ENCODE measurements at places on chromosomes 2 and 18.
A peak's percentile ranks its signal among the peaks of the same experiment; 100 is the strongest.

DNA sequence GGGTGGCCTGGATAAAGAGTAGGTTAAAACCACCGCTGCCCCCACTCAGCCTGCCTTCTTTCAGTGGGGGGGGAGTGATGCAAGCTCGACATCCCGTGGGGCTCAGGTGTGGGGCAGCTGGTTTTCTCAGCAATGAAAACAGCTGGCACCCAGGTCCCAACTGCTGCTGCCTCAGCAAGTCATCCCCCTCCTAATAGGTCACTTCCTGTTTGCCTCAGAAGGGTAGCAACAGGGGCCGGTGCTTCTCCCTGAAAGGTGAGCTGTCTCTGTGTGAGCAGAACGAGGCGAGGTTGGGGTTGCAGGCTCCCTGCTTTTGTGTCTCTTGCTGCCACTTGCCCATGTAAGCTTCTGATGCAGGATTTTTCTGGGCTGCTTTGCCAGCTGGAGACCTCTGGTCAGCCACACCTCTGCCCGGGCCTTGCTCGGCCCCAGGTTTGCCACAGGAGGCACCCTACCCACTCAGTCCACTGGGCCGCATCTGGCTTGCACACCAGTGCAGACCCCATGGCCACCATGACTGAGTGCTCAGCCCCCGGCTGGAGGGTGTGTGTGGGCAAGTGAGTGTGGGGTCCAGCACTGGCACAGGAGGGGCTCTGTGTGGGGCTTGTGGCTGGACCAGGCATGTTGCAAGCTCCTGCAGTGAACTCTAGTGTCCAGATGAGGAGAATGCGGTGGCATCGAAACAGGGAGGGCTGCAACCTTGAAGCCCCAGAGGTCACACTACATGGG lies 11.5 kb upstream of the ASB1 start:
- no peak for DNase-seq

GRCh38 chr2:199836943-199837342 lies 14.0 kb downstream of the FTCDNL1 start:
- DNase-seq: no peak

- no peak for DNase-seq
These were observed 293.2 kb upstream of the EPAS1 start for GRCh38 chr2:46003903-46004473.

- DNase-seq: no peak
These were observed 28.9 kb downstream of the KCNK3 start for GRCh38 chr2:26721115-26722032.

- DNase-seq: no peak
These were observed 721.0 kb upstream of the PKDCC start for GRCh38 chr2:41326851-41327250.

DNA sequence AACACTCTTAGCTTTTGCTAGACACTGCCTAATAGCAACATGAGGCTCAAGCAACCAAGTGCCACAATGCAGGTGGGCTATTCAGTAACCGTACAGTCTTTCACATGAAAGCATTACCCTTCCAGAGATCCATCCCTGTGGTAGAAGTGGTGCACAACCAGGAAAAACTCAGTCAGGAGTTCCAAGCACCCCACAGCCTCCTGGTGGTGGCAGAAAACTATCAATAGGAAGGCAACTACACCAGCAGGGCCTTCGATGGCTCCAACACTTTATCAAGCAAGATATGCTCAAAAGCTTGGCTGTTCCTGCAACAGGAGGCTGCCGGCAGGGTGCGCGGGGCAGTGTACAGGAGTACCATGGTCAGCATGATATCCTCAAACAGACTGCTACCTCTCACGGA lies 176.1 kb upstream of the DLGAP1 start:
- no peak for DNase-seq

DNA sequence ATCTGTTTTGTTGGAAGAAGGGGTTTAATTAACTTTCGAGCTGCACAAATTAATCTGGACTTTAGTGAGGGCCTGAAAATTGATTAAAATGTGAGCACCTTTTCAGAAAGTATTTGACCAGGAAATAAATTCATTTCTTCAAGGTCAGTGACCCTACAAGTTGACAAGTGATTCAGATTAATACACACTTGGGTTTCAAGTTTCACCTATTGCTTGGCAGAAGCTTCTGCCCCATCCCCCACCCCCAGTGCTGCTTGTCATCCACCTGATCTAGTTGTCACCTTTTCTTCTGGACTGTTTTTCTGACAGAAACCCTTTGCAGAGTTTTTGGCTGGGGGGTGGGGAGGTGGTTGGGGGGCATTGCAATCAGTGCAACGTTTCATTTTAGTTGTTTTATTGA lies 46.2 kb downstream of the RPRM start:
- no peak for DNase-seq

GRCh38 chr2:105584435-105585010 lies 160.2 kb upstream of the NCK2 start:
- DNase-seq: no peak

DNA sequence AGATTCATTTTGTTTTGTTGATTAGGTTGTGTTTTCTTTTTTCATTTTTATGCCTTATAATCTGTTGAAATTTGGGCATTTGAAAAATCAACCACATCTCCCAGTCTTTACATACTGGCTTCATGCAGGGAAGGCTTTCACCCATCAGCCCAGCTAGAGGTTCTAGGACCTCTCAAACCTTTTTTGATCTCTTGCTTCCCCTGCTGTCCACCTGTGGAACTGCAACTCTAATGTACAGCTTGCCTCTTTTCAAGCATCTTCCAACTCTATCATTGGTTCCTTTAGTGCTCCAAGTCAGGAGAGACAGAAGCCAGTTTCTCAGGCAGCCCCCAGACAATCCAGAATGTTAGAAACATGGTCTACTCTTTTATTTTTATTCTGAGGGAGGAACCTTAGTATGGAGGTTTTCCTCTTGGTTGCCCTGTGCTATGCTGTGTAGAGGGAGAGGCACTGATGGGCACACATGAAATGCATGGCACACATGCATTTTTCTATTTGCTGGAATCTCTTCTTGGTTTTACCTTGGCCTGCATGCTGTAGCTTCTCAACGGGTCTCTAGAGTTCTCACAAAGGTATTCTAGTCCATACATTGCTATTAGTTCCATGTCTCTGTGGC lies 107.2 kb upstream of the L3MBTL4 start:
- no peak for DNase-seq

GRCh38 chr2:125959047-125959446 lies 696.9 kb upstream of the GYPC start:
- DNase-seq: no peak

GRCh38 chr2:10410823-10411437 lies 37.2 kb downstream of the ODC1 start:
- no peak for DNase-seq

DNA sequence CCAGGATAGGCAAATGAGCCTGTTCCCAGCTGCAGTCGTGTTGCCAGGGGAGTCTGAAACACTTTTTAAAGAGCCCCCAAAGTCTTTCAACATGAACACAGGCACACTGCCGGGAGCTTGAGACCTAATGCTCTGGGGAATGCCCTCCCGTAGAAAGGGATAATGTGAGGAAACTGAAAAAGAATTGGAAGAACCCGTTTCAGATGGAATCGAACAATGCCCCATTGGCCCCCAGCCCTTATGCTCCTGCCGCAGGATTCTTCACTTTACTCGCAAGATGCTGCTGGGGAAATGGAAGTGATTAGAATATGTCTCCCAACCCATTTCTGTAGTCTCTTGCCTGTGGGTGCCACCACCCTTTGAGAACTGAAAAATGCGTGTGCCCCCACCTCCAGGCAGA lies 136.3 kb upstream of the GATA6 start:
- DNase-seq: no peak

DNA sequence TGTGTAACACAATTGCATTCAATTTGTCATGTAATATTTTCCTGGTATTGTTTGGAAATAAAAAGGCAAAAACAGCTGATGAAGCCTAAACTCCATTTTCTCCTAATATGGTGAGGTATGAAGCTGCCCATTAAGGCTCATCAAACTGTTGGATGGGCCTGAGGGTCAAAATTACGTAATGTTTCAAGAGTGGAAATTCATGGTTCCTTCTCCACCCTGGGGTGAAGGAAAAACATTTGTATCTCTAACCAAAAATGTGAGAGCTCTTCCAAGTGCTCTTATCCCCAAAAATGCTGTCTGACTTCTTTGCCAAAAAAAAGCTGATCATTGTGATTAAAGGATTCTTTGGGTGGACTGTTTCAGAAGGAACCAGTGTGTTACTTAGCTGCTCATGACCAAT lies 91.8 kb downstream of the ARHGAP28 start:
- DNase-seq: no peak

DNA sequence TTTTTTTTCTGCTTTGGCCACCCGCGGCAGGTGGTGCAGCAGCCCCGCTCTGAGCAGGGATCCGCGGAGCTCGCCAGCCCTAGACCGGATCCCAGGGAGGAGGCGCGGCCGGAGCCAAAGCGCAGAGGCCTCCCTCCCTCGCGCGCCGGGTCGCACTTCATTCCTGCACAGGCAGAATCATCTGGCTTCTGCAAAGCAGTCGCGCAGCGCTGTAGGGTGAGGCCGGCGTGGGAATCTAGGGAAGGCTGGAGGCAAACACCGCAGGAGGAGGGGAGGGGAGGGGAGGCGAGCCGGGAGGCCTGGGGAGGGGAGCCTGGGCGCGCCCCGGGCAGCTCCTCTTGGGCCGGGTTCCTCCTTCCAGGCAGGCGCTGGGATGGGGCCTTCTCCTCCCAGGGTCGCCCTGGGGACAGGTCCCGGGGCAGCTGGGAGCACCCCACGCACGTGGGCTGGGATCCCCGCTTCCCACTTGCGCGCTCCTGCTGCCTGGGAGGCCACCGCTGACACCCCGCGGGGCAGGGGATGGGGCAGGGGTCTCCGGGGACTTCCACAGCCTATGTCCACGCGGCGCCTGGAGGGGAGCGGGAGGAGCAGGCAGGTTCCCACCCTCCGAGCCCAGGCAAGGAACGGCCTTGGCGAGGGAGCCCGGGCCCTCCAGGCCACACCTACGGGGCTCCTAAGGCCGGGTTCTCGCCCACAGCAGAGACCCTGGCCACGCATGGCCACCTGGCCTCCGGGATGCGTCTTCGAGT lies 45.0 kb downstream of the MBP start:
- DNase-seq: no peak

- no peak for DNase-seq
These were observed 30.6 kb downstream of the HJURP start for GRCh38 chr2:233823731-233824121.

GRCh38 chr18:28175930-28176697 lies 816 bp downstream of the CDH2 start:
- DNase-seq: peak; percentile 9

Data from H54 (cell line).